ENCODE measurements at places on chromosomes 3 and 15.
A peak's percentile ranks its signal among the peaks of the same experiment; 100 is the strongest.

DNA sequence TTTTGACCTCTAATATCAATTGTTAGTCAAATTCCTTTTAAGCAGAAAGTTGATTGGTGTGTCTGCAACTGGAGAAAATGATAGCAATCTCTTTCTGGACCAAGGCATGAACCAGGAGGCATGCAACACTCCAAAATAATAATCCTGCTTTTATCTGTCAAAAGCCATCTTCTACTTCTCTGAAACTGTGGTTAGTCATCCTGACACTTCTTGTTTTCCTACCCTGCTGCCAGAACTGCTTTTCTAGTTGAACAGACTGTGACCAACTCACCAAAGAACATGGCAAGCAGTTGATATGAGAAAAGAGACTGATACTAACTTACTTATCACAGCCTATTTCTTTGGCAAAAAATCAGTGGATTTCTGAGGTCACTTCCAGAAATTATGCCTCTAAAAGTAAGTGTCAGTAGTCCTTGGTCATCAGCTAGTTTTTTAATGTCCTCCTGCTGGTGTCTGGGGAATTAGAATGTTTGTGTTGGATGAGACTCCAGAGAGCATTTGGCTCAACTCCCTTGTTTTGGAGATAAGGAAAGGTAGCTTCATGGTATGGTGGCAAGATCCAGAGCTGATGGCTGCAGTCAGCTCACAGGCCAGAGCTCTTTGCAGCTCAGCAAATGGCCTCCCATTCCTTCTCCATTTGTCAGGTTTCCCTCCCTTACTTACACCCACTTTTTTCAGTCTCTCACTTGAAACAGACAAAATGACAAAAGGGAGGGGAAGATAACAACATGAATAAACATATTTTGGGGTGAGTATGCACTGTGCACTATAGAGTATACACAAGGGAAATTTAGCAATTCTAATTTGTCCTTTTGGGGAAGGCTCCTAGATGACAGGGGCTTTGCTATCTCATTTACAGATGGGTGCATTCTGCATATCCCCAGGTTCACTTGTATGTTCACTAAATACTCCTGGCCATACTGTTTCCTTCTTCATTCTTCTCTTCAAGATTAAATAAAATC, 7.0 kb downstream of the CRYGS start:
- peak; percentile 15 for DNase-seq

DNA sequence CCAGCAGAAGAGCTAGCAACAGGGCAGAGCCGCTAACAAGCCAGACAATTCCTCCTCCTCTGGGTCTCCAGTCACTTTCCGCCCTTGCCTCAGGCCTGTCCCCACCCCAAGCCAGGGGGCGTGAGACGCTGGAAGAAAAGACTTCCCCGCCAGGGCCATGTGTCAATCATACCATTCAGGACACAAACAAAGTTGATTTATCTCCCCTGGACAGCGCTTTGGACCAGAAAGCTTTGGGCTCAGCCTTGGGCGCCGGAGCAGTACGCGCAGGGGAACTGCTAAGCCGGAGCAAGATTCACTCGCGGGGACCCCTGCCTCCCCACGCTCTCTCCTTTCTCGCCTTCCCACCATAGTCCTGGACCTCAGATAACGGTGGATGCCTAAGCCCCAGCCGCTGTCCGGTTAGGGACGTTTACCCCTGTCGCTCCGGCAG, 479 bp downstream of the LRRC2 start:
- DNase-seq, result peak; percentile 36

GRCh38 chr15:29785642-29786041, 36.6 kb downstream of the TJP1 start:
- no peak for DNase-seq

- DNase-seq, result no peak
Measured at GRCh38 chr3:115862099-115862498, 238.8 kb downstream of the GAP43 start.

GRCh38 chr15:31311735-31312619, 14.7 kb upstream of the KLF13 start:
- no peak for DNase-seq

- no peak for DNase-seq
Measured at GRCh38 chr3:194631696-194632095, 1.5 kb downstream of the TMEM44 start.

- DNase-seq, result no peak
Measured at GRCh38 chr15:66252685-66253417, 699 bp downstream of the MEGF11 start.

DNA sequence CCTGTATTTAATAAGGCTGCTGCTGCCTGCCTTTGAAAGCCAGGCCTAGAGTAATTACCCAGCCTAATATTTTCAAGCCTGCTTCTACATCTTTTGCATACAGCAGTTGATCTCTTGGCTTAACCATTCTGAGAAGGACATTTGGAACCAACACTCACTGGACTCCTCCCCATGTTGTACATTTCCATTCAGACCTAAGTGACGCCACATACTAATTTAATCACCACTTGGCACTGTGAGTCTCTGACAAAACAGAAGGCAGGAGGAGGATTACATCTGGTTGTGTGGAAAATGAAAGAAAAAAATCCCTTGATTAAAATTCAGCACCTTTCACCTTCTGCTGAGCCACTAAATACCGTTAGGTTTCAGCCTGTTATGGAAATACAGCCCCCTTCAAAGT, 102.2 kb upstream of the ARRDC4 start:
- no peak for DNase-seq

GRCh38 chr15:100778831-100779288, 100.8 kb upstream of the ALDH1A3 start:
- no peak for DNase-seq

DNA sequence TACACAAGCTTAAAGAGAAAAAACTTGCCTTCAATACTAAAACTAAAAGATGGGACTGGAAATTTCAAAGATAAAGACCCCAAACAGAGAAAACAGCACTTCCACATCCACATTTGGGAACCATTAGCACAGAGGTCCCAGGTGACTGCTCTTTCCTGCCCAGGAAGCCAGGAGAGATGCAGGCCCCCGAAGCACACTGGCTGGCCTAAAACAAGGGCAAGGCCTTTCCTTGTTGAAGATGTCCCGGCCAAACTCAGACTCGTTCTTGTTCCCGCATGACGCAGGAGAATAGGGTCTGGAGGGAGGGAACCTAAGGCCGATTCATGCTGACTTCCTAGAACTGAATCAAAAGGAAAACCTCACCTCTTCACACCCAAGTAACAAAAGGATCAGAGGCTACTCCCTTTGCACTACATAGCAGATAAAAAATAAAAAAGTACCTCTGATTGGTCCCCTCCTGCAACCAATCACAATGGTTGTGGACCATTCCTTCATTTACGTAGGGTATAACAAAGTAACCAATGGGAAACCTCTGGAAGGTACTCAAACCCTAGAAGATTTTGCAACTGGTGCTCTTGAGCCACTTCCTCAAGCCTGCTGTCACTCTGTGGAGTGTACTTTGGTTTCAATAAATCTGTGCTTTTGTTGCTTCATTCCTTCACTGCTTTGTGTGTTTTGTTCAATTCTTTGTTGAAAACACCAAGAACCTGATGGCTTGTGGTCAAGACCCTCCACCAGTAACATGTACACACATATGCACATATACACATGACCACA, 48.7 kb downstream of the EFCAB12 start:
- no peak for DNase-seq

DNA sequence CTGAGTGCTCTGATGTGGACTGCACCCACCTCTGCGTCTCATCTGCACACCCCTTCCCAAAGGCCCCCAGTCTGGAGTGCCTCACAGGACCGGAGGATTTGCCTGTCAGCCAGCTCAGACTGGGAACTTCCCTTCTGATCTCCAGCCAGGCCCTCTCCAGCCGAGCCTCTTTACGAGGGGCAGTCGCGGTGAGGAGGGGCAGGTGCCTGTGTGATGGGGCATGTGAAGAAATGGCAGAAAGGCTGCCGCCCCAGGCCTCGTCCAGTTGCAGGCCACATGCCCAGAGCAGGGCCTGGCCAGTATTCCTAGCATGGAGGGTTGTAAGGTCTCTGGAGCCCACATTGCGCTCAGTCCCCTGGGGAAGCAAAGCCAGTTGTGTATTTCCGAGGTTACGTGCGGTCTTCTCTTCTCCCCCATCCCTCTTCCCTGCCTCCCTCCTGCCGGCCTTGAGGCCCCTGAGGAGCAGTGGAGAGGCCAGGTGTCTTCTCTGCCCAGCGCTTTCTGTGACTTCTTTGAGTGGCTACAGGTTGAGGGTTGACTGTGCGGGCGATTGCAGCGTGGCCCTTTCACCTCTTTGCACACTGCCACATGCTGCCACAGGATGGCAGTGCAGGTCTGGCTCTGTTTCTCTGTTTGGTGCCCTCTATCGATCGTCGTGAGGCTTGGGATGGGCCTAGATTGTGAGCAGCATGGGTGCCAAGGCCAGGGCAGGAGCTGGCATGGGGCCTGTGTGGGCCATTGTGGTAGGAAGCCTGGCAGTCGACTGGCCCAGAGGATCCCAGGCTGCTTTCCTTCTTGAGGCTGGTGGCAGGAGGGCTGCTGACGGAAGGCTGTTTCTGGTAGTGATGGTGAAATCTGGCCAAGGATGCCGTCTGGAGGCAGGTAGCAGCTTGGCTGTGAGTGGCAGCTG, 5.3 kb downstream of the CLK3 start:
- peak; percentile 86 for DNase-seq

GRCh38 chr3:165746874-165747273, 90.3 kb downstream of the BCHE start:
- DNase-seq, result no peak
